ENCODE measurements at places on chromosomes 11 and 22.
A peak's percentile ranks its signal among the peaks of the same experiment; 100 is the strongest.

DNA sequence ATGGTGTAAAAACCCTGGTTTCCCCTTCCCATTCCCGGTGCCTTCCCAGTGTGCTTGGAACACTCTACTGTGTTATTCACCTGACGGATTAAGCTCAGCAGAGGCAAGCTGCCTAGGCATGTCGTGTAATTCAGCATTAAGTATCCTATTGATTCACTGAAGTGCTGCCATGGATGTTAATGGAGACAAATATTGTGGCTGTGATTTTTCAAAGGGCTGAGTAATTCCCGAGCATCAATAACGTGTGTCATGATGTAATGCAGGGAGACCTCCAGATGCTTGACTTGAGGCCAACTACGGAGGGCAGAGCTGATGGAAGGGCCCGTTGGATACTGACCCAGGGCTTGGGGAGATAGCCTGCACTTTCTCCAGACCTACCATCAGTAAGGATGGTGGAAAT, 269.0 kb downstream of the ST3GAL4 start:
- DNase-seq = no peak

GRCh38 chr11:1948389-1948788, 1.3 kb downstream of the MRPL23 start:
- DNase-seq = no peak

DNA sequence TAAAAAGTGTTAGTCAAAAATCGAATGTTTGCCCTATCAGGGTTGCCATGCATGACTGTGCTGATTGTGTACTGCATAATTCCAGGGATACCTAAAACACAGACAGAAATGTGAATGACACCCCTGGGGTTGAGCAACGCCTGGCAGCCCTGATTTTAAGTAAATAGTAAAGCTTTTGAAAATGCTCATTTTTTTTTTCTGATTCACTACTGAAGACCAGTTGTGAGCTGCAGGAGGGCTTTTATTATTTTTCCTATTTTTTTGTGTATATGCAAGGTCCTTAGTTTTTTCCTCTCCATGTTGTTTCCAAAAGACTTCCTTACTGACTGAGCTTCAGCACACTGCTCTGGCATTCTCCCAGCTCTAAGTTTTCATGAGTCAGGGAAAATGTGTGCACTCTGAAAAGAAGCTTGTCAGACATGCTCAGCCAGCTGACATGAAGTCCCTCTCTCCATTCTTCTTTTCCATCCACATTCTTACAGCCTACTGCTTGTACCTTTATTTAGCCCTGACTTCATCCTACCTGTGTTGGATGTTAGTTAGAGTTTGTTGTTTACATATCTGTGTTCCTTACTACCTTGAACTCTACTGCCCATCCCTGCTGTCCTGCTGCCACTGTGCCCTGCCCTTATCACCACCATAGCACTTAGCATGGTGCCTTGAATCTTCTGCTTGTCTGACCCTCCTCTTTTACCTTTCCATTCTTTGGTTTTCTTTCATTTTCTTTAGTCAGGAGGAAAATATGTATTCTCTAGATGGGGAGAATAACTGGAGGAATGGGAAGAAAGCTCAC, 79.5 kb downstream of the HORMAD2 start:
- peak; percentile 31 for DNase-seq

DNA sequence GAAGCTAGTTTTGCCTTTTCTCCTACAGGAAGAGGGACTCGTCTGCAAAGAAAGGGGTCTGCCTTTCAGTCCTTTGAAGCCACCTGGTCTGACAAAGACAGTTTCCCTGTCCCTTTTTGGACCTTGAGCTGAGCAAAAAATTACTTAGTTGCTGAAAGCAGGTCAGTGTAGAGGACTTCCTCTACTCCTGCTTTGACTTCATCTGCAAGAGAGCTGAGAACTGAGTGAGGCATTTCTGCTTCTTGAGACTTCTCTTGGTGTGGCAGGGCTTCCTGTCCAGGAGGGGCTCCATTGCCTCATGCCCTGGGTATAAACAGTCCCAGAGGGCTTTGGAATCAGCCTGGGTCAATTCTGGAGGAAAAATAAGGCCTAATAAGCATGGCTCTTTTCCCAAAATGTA, 73.1 kb downstream of the ZNRF3 start:
- no peak for DNase-seq

- DNase-seq = no peak
Measured at GRCh38 chr11:2573240-2574042, 126.4 kb downstream of the KCNQ1OT1 start.

- no peak for DNase-seq
Measured at GRCh38 chr11:61198361-61198760, 5.0 kb upstream of the PGA3 start.

DNA sequence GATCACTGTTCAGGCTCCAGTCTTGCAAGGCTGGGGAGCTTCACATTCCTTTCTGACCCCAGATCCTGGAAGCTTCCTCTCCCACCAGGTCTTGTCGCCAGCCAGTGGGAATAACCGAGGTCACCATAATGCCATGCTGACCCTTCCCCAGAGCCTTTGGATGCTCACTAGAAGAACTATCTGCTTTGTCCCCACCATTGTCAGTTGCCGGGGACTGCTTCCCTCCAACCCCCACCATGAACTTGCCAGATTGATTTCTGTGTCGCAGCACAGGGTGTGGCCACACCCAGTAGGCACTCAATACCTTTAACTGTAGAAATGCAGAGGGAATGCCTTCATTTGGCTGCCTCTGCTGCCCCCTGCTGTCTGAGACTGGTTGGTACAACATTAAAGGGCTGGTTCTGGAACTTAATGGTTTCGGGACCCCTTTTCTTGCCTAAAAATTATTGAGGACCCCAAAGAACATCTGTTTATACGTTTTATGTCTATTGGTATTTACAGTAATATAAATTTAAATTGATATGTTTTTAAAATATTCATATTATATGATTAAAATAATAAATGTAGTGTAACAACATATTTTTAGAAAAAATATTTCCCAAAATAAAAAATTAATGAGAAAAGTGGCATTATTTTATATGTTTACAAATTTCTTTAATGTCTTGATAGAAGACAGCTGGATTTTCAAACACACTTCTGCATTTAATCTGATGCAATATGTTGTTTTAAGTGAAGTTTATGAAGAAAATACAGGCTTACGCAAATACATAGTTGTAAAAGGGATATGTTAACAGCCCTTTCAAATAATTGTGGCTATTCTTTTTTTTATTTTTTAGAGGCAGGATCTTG, 6.7 kb upstream of the GDPD5 start:
- DNase-seq = peak; percentile 4

DNA sequence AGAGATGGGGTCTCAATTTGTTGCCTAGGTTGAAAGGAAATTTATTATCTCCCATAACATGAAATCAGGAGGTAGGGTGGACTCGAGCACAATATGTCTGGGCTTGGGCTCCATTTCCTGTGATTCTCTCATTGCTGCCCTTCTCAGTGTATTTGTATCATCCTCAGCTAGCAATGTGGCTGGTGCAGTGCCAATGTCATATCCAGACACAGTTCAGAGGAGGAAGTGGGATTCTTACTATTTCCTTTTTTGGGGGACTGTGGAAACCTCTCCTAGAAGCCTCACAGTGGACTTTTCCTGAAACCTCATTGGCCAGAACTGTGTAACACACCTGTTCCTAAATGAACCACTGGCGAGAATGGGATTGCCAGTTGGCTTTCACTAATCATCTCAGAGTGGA, 21.0 kb upstream of the SWAP70 start:
- DNase-seq = no peak

GRCh38 chr11:66665369-66665768, 12.3 kb downstream of the RBM4B start:
- DNase-seq = no peak
